Myometrial cell (primary cell): ENCODE measurements at places on chromosomes 6 and 20. TPM values are rescaled to one million over a fixed set of nuclear protein-coding genes. Genes with fewer than 3 reads are reported as not detected.

OR2H2 gene
- not detected in 2 replicates for total RNA-seq

ENPP1 gene
- total RNA-seq: 5.5 and 6.7 TPM in 2 replicates

GPX5 gene
- total RNA-seq: not detected in 2 replicates

PRDM13 gene
- total RNA-seq: not detected in 2 replicates

PROKR2 gene
- not detected in 2 replicates for total RNA-seq

TSPO2 gene
- not detected in 2 replicates for total RNA-seq

NMBR gene
- total RNA-seq: not detected in 2 replicates

DTD1 gene
- total RNA-seq: 96.6 and 130 TPM in 2 replicates

CST7 gene
- not detected in 2 replicates for total RNA-seq

SUPT3H gene
- total RNA-seq: 4.6 and 9.9 TPM in 2 replicates

DPPA5 gene
- not detected in 2 replicates for total RNA-seq

OR12D3 gene
- total RNA-seq: not detected in 2 replicates

GPR6 gene
- total RNA-seq: not detected in 2 replicates

ACSS1 gene
- 5.2 and 7.1 TPM in 2 replicates for total RNA-seq

DPM1 gene
- total RNA-seq: 67.2 and 92.0 TPM in 2 replicates

PRPH2 gene
- total RNA-seq: 2.0 and 2.7 TPM in 2 replicates

GJA10 gene
- not detected in 2 replicates for total RNA-seq

SLC52A3 gene
- total RNA-seq: not detected in 2 replicates

MGME1 gene
- total RNA-seq: 7.6 and 13.8 TPM in 2 replicates

SLC22A16 gene
- 1.1 TPM in 1 of 2 replicates, not detected in the other for total RNA-seq

LSM2 gene
- total RNA-seq: 85.3 and 118 TPM in 2 replicates

ZNF512B gene
- 7.1 and 8.6 TPM in 2 replicates for total RNA-seq
